Foreskin fibroblast (primary cell): ENCODE measurements at places on chromosomes 5 and 9.

DNA sequence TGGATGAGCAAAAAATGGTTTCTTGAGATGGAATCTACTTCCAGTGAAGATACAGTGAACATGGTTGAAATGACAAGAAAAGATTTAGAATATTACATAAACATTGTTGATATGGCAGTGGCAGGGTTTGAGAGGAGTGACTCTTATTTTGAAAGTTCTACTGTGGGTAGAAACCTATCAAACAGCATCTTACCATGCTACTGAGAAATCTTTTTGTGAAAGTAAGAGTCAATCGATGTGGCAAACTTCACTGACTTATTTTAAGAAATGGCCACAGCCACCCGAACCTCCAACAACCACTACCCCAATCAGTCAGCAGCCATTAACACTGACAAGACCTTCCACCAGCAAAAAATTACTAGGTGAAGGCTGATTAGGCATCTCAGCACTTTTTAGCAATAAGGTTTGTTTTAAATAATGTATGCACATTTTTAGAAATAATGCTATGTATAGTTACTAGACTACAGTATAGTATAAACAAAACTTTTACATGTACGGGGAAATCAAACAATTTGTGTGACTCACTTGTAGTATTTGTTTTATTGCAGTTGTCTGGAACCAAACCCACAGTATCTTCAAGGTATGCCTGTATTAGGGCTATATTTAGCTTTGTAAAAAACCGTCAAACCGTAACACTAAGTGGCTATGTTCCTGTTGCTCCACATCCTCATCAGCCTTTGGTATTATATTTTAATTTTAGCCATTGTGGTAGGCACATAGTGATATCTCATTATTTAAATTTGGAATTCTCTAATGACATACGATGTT is 30.6 kb upstream of the ADAMTS6 start:
- DNase-seq = no peak

GRCh38 chr5:151499501-151500035 is 52.2 kb downstream of the SLC36A1 start:
- DNase-seq = peak; percentile 61

DNA sequence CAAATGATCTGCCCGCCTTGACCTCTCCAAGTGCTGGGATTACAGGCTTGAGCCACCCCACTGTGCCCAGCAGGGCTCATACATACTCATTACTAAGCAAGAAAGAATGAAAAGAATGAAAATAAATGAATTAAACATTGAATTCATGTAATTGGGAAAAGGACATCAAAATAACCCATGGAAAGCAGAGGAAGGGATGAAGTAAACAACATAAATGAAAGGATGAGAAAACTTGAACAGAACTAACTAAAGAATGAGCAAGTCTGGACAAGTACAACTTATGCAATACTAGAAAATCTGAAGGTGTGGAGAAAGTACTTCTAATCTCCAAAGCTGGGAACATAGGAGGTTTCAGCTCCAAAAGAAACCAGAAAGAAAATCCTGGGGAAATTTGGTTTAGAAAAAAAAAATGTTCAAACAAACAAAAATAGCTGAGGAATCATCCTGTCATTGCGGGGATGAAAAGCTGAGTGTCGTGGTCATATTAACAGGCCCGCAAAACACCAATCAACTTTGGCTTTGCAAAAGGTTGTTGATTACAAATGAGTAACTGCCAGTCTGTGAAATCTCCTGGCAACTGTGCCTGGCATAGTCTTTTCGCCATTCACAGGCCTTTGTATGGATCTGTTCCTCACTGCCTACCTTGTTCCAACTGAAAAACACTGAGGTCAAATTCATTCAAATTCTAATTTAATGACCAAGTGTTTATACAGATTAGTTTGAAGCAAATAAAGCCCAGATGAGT is 2.3 kb upstream of the AK3 start:
- DNase-seq = no peak

- DNase-seq = no peak
Observed at GRCh38 chr5:1933364-1934055, 50.8 kb upstream of the IRX4 start.

- DNase-seq = peak; percentile 16
Observed at GRCh38 chr9:15389173-15389572, 33.5 kb upstream of the SNAPC3 start.
